ENCODE measurements at places on chromosomes 2 and 18.

DNA sequence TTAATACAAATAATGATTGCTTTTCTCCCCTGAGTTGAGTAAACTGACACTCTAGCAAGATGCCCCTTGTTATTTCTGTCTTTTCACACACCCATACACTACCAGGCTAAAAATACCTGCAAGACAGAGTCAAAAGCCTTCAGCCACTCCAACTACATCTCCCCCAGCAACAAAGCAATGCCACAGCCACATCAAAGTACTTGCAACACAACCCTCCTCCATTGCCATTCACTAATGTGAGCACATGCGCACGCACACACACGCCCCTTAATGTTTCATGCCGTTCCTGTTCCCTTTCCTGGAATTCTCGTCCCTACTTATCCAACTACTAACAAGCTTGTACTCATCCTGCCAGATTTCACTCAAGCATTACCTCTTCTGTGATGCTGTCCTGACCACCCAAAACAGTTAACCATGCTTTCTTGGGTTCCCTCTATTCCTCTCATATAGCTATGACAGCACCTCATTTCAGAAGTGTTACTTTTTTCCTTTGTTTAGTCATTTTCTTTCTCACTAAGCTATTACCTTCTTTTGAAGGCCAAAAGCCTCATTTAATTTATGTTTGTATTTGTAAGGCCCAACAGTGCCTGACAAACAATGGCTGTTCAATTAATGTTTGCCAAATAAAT, 29.6 kb downstream of the SLC25A12 start:
- peak; percentile 4 for DNase-seq

DNA sequence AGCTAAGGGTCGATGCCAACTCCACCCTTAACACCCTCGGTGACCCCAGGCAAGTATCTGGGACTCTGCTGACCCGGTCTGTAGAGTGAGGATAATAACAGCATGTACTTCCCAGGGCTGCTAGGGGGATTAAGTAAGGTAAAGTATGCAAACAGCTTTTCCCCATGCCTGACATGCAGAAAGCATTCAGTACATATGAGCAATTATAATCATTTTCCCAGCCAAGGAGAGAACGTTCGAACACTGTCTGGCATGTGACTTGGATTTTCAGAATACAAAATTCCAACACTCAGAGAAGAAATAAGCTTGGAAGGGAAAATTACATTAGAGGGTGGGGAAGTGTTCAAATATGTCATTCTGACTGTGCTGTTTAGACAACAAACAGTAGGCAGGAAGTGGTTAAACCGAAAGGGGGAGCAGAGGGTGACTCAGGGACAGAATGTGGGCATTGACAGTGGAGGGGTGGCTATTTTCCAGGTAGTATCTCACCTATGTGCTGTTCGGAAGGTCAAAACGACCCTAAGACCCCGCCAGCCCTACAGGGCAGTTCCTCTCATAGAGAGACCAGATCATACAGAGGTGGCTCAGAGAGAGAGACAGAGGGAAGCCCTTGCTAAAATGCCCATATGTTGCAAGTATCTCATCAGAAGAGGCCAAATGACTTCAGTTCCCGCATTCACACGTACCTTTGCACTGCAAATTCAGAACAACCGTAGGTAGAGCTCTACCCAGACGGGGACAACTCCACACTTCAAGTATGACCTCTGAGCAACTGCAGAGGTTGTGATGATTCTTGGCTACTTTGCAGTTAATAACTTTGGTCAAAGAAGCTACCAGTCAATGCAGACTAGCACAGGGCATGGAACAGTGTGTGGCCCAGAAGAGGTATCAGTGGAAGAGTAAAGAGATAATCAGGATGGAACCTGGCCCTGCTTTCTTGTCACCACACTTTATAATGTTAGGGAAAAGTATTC, 14.8 kb downstream of the ASPRV1 start:
- no peak for DNase-seq

GRCh38 chr2:227248876-227249275, 76.2 kb upstream of the MFF start:
- DNase-seq, result no peak

- no peak for DNase-seq
Observed at GRCh38 chr2:381941-382727, 94.2 kb upstream of the ALKAL2 start.

- DNase-seq, result no peak
Observed at GRCh38 chr2:35822716-35823115, 532.9 kb upstream of the CRIM1 start.

- no peak for DNase-seq
Observed at GRCh38 chr2:20148923-20149702, 75.8 kb downstream of the SDC1 start.

DNA sequence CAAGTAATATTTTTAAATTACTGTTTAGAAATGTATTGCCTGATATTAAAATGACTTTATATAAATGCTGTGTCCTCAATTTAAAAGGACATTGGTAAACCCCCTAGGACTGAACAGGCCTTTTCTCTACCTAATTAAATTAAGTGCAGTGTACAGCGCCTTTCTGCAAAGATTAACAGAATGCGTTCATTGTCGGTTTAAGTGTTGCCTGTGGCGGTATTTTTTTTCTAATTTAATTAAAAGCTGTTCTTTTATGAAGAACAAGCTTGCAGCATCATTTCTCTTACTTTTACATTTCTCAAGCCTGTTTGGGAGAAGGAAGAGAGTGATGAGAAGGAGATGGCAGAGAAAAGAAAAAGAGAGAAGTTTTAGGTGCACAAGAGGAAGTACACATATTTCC, 344.9 kb downstream of the CPS1 start:
- no peak for DNase-seq

DNA sequence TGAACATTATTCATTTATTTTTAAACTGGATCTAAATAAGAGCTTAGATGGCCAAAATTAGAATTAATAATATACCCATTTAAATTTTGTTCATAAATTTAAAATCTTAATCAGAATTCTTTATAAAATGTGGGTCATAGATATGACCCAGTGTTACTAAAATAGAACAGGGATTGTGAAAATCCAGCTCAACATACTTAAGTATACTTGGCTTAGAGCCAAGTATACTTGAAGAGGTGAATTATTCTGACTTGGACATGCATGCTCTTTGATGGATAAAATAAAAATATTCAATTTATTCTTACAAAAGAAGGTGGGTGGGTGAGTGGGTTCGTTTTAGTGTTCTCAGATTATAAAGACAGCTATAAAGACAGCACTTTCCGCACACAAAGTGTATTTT, 70.7 kb downstream of the SPOPL start:
- DNase-seq, result no peak

DNA sequence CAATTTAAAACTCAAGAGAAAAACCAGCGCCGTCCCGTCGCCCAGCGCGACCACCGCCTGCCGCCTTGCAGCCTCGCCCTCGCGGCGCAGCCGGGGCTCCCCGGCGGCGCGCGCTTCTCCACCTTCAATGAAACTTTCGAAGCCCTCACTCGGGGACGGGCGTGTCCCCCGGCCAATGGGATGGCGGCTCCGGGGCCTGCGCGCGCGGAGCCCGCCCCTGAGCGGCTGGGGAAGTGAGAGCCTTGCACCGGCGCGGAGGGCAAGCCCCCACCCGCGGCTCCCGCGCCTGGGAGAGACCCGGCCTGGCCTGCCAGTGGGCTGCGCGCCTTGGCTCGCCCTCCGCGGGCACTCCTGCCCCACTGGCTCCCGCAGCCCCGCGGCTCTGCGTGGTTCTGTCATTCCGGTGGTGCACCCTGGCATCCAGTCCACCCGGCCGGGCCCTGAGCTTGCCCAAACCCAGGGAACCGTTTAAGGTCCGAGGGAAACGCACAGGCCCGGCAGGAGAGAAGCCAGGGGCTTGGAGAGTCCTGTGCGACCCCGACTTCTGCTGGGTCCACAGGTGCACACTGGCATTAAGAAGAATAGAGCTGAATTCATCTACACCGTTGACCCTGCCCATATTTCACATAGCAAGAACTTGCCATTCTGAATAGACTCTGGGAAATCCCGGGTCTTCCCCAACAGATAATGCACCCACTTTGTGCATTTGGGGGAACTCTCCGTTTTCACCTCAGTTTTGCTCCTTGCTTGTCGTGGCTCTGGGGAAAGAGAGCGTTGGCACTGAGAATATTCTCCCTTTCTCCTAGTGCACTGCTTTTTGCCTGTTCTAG, at the start of gene PIEZO2:
Gene PIEZO2, minus strand, starts transcription at position 129 of the 830 bp plus-strand sequence. CDS start 981 bp downstream, outside the sequence.
- DNase-seq, result peak; percentile 74

DNA sequence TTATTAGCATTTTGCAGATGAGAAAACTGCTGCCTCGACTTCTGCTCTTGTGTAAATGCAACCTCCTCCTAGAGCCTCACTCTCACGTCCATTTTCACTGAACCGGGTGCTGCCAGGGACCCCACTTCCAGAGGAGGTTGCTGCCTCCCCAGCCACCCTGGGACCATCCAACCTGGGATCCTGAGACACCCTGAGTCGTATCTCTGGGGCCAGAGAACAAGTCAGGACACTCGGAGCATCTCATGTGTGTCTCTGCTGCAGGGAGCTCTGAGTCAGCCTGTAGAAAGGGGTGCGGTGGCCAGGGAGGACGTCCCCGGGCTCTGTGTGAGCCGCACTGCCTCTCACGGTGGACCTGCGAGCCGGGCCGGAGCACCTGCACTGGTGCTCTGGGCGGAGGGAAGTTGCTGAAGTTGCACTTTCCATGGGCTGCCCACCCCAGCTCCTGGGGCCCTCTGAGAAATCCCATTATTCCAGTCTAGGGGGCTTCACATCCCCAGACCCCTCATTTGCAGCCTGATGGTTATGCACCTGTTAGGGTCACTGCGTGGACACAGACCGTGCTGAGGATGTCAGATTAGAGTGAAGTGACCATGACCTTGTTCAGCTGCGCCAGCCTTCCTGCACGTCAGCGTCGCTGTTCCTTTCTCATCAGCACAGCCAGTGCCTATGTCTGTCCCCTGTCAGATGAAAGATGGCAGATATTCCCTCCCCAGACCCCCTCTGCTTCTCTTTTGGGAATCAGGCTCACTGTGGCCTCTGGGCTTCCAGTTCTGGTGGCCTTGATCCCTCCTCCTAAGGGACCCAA, 230.4 kb downstream of the KLHL29 start:
- DNase-seq, result no peak

DNA sequence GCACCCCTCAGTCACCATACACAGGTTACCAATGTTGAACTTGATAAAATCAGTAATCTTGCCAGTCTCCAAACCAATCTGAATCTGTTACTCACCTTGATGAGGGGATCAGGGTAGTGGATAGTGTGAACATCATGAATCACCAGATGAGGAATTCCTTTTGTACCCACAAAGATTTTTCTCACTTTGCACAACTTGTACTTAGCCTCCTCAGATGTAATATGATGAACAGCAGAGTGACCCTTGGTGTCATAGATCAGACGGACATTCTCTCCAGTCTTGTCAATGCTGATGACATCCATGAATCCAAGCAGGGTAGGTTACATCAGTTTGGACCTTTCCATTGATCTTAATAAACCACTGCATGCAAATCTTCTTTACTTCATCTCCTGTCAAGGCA, 54.7 kb downstream of the MDH1 start:
- DNase-seq, result no peak

DNA sequence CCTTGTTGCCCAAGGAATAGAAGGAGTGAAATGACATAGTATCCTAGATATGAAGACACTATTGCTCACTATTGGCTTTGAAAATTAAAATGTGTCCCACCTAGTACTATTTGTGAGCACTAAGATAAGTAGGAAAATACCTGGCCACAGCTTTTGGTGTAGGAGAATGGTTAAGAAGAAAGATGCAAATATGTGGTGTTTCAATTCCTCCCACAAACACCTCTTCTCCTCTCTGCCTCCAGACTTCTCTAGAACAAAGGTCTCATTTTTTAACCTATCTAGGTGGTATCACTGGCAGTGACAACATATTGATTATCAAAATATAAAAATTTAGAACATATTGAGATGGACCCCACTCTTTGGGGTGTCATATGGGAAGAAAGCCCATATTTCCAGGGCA, 929.9 kb upstream of the FANCL start:
- DNase-seq, result no peak

DNA sequence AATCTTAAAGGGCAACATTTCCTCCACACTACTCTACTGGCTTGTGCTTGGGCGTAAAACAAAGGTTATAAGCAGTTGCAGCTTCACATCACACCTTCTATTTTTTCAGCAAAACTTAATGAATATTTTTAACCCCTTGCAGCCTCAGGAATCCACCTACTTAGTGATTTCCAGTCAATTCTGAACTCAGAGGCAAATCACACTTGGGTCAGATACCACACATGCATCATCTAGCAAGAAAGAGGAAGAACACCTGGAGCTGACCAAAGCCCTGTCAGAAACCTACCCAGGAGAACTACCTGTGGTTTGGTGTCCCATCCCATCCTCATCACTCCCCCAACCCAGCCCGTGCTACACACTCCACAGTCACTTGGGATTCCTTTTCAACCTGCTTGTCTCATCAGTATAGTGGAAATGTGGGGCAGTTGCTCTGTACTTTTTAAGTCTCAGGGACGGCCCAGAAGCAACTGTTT, 25.5 kb downstream of the PIAS2 start:
- no peak for DNase-seq

DNA sequence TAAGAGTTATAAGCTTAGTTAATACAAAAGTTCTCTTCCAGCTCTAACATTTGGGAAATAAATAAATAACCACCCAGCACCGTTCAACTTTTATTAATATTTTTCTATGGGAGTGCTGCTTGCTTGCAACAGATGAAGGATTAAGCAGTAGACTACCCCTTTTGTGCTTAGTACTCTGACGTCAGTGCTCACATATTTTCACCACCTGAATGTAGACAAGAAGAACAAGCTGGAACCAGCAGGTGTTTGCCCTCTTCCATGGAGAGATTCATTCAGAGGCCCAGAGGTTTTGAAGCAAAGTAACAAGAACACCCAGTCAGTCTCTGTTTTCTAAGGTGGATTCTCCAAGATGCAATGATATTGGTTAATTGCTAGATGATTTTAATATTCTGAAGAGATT, 307.1 kb upstream of the PIK3C3 start:
- no peak for DNase-seq

DNA sequence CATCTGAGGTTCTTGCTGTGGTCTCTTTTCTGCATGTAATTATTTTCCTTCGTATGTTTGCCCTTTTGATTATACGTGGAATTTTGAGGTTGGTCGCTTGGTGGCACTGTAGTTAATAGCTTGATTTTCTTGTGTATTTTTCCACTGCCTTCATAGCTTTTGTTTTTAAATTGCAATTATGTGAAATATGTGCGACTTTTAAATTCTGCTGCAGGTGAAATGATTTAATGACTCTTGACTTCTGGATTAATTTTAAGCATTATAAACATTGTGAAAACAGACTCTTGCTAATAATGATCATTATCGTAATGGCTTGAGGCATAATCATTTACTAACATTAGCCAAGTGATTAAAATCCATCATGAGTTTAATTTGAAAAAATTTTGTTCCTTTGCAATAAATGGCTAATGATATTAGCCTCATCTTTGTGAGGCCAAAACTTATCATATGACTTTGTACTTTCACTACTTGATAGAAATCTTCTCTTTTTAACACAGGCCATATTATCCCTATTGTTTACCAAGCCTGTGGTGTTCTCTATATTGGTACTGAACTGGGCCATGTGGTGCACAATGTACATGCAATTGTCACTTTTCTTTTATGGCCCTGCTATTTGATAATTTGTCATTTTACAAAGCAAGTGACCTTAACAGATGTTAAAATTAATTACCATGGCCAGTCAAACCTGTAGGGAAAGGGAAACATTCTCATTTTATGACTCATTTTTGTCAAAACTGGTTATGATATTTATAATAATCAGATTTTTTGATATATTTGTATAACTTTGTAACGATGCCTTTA, 62.8 kb upstream of the NEUROD1 start:
- peak; percentile 17 for DNase-seq

- DNase-seq, result no peak
Observed at GRCh38 chr18:28062443-28062842, 114.5 kb downstream of the CDH2 start.

GRCh38 chr18:45651275-45651674, 36.0 kb downstream of the SLC14A2 start:
- no peak for DNase-seq

GRCh38 chr2:232842689-232843088, 27.4 kb upstream of the SNORC start:
- DNase-seq, result no peak

Measured in endothelial cell (in vitro differentiated cells).